Lung (tissue), 17 donors: ENCODE measurements at places on chromosomes 7 and 10. TPM values are rescaled to one million over a fixed set of nuclear protein-coding genes. Genes with fewer than 3 reads are reported as not detected.
A peak's percentile ranks its signal among the peaks of the same experiment; 100 is the strongest.

GRCh38 chr7:88387368-88387767, 80.7 kb upstream of the STEAP4 start:
- no peak for DNase-seq

DNA sequence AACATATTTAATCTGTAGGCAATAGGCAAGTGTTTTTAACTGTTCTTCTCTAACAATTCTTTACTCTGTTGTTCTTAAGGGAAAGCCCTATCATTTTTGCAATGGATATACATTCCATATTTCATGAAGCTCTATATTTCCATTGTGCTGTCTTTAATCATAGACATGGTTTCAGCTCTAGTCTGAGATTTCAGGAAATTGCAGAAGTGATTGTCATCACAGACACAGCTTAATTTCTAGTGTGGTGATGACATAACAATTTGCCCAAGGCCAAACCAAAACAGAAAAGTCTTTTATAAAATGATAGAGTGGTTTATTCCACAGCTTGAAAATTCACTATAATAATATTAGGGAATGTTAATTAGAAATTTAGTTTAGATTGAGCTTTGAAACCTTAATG, 494.1 kb upstream of the SEMA3A start:
- DNase-seq, result no peak

Gene SPDYE18
- 0.18 TPM for polyA plus RNA-seq

- DNase-seq, result no peak
These were observed 70.8 kb downstream of the CUL2 start for GRCh38 chr10:35019041-35020024.

- no peak for DNase-seq
These were observed 10.2 kb downstream of the KAZALD1 start for GRCh38 chr10:101071885-101072433.

GRCh38 chr7:148433521-148434180, 156.9 kb upstream of the C7orf33 start:
- DNase-seq, result no peak

DNA sequence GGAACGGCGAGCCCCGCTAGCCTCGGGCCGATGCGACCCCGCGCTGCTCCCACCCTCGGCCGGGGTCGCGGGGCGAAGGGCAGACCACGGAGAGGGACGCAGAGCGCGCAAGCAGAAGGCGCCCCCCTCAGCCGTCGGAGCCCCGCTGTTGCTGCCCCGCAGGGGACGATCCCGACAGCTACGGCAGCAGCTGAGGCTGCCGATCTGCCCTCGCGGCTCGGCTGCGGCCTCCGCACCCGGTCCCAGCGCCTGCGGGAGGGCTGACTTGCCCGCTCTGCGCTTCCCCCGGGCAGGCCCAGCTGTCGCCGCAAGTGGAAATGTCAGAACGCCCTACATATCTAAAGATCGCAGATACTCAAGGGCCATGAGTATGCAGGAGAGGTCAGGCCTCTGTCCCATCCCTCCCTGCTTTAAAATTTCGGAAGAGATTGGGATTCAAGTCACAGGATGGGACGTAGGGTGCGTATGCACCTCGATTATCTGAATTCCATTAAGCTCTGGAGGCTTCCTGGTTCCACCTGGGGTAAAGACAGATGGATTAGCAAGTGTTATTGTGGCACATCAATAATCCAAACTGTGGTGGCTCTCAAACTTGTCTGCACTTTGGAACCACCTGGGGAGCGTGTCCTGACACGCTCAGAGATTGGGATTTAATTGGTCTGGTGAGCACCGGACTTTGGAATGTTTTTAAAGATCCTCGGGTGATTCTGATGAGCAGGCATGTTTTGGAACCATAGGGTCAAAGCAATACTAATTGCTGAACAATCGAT, at the start of gene CRPPA:
TSS of gene CRPPA (minus strand) at position 206 of the 770 bp plus-strand sequence. CDS start 216 bp downstream, outside the sequence.
- DNase-seq, result peak; percentile 60

DNA sequence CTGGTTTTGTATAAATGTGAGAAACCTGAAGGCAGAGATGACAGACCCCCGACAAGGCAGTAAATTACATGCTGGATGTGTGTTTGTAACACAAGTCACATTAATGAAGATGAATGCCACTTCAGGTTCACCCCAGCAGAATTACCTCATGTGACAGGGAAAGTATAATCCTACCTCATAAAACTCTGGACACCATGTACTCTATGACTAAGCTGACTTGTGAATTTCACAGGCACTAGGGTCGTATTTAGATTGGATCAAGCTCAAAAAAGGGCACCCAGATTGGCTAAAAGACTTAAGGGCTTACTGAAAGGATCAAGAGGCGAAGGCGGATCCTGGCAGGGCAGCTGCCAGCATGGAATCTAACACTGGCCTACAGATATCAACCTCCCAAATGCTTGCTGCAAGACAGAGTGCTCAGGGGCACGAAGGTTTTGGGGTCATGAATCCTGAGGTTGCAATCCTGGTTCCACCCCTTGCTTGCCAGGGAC, 161.4 kb downstream of the PIP4K2A start:
- no peak for DNase-seq

Gene ZNF3
- 17.4 TPM for polyA plus RNA-seq

Gene GPR26
- not detected for polyA plus RNA-seq

DNA sequence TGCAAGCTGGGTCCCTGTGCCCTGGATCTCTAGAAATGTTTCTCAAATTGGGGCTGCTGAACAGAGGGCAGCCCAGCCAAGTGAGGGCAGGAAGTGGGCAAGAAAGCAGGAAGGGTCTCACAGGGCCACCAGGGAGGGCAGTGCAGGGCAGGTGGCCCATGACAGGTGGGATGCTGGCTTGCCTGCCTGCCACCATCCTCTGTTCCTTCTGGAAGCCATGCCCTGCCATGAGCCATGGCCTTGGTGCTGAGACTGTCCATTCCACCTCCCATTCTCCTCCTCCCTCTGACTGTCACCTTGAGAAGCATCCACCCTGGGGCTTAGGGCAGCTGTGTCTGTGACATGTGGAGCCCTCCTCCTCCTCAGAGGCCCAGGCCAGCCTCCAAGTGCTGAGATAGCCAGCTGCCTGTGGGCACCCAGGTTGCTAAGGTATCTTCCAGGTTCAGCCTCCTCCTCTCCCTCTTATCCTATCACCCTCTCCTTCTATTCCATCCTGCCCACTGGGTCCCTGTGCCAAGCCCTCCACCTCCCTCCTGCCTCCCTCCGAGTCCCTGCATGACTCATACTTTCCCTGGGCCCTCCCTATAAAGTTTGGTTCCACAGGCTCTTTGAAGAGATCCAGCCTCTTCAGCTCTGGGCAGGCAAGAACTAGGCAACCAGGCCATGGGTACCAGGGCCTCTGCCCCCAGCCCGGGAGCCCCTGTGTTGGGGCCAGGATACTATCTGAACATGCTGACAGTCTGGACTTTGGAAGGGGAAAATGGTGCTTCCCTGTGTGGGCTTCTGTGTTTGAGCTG, 1.3 kb downstream of the VSIR start:
- no peak for DNase-seq

DNA sequence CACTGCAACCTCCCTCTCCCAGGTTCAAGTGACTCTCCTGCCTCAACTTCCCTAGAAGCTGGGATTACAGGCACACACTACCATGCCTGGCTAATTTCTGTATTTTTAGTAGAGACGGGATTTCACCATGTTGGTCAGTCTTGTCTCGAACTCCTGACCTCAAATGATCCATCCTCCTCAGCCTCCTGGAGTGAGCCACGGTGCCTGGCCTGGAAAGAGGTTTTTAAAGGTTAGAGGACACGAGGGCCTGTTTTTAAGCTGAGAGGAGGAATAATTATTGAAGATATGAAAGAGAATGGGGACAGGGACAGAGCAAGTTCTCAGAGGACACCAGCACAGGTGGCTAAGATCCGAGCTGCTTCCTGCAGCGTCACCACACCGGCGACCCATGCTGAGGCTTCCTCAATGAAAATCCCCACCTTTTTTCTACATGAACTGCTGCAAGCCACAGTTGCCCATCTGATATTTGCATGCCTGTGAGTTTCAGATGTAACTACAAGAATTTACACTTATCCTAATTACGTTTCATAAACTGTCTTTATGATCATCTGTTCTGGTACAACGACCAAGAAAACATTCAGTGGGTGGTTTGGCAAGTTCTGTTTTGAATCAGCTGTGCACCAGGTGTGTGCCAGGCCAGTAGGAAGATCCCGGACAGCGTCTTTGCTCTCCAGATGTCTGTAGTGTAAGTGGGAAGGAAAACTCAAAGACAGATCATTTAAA, 76.0 kb downstream of the HIP1 start:
- no peak for DNase-seq

DNA sequence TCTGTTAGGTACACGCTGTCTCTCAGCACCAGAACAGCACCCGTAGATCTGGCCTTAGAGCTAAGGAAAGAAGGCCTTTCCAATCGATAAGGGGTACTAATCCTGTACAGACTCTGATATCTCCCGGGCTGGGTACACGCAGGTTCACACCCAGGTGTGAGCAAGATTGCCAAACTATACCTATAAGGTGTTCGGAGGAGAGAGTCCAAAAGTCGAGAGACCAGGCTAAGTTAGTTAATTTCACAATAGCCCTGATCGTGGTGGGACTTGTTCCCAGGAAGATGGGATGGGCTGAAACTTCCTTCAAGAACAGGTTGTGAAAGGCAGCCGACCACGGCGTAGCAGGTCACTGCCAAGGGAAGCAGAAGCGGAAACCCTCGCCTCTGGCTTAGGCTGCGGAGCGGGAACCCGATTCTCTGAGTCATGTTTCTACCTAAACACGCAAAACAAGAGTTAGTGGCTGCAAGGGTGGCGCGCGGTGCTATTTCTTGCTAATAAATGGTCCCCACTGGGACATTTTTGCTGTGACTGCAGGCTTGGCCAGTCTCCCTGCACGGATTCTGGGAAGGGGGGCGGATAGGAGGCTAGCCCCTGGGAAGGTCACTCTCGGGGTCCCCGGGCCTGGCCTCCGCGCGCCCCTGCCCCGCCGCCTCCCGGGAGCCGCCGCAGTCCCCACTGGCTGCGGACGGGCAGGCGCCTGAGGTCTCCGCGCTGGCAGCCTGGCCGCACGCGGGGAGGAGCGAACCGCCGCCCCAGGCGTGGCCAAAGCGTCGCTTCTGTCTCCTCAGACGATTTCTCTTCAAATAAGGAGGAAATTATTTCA, 75.4 kb upstream of the PDSS1 start:
- DNase-seq, result no peak

- DNase-seq, result no peak
These were observed 138.1 kb upstream of the EFCAB10 start for GRCh38 chr7:105719395-105719794.
